Posterior cingulate gyrus (tissue), 11 donors: ENCODE measurements at places on chromosomes 3 and 15.

DNA sequence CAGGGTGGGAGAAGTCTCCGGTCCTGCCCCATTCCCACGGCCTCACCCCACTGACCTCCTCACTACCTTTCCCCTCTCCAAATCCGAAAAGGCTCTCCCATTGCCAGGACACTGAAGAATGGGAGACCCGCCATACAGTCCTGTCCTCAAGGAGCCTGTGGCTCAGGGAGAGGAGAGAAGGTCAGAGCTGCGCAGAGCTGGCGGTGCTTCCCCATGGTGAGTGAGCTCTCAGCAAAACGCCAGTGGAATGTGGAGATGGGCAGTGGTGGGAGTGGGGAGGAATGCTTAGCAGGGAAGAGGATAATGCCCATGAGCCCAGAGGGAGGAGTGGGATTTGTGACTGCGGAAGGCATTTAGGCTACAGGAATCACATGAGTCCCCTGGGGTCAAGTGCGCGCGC lies 20.1 kb downstream of the FAM43A start:
- no peak for DNase-seq

DNA sequence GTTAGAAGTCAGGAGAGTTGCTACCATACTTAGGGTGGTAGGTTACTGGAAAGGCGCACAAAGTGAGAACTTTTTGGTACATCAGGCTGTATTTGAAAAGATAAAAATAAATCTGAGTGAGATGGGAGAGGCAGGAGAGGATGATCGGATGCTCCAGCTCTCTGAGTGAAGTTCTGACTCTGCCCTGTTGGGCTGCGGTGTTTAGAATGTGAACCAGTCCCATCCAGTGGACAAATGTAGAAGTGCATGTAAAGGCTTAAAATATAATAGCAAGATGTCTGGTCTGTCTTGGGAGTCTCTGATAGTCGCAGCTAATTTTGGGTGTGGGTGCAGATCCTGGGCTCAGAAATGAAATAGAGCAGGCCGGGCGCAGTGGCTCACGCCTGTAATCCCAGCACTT lies 30.4 kb downstream of the ACKR2 start:
- peak; percentile 37 for DNase-seq

- no peak for DNase-seq
These were observed 951.6 kb downstream of the TUSC7 start for GRCh38 chr3:117660941-117661817.

- DNase-seq = no peak
These were observed 24.8 kb downstream of the CCDC80 start for GRCh38 chr3:112615989-112616731.

DNA sequence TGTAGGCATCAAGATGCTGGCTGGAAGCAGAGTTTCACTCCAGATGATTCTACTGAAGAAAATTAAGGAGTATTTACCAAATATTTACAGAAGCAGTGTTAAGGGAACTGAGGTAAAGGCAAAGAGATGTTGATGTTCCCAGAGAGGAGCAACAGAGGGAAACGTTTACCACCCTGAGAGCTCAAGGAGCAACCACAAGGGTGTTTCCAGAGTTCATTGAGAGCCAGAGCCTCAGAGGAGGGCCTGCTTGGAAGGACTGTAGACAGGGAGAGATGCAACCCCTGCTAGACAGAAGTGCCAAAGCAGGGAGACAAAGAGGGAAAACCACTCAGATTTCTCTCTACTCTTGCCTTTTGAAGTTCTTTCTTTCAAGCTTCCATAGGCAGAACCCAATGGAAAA lies 474.5 kb downstream of the RBMS3 start:
- DNase-seq = no peak

GRCh38 chr15:85588677-85589076 lies 206.0 kb downstream of the KLHL25 start:
- DNase-seq = no peak

DNA sequence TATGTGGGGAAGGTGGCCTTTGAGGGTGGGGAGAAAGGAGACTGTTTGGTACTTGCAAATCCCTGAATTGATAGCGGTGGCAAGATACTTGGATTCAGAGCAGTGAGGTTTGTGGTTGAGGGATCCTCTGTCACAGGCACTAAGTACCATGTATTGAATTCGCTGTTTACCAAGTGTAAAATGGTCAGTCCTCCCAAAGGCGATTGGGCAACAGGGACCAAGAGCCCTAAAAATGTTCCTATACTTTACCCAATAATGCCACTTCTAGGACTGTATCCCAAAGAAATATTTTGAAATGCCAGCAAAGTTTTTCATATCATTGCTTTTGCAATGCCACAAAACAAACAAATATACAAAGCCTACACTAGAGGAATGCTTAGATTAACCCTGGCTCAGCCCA lies 43.4 kb upstream of the MRPS22 start:
- DNase-seq = no peak

GRCh38 chr15:67746450-67746849 lies 78.9 kb upstream of the SKOR1 start:
- DNase-seq = no peak
